ENCODE measurements at places on chromosomes 2 and 18.

DNA sequence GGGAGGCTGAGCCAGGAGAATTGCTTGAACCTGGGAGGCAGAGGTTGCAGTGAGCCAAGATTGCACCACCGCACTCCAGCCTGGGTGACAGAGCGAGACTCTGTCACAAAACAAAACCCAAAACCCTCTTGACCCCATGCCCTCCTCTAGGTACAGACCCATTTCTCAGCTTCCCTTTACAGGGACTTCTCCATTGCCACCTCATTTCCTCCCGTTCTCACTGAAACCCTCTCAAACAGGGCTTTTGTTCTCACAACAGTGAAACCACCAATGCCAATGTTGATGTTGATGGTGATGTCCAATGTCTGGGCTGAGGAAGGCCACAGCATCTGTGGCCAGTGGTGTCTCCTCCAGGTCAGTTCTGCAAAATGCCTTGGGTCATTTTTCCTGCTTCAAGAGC is 69.0 kb upstream of the ZCCHC2 start:
- no peak for DNase-seq

- DNase-seq = no peak
Observed at GRCh38 chr2:152571048-152571766, 146.1 kb downstream of the PRPF40A start.

DNA sequence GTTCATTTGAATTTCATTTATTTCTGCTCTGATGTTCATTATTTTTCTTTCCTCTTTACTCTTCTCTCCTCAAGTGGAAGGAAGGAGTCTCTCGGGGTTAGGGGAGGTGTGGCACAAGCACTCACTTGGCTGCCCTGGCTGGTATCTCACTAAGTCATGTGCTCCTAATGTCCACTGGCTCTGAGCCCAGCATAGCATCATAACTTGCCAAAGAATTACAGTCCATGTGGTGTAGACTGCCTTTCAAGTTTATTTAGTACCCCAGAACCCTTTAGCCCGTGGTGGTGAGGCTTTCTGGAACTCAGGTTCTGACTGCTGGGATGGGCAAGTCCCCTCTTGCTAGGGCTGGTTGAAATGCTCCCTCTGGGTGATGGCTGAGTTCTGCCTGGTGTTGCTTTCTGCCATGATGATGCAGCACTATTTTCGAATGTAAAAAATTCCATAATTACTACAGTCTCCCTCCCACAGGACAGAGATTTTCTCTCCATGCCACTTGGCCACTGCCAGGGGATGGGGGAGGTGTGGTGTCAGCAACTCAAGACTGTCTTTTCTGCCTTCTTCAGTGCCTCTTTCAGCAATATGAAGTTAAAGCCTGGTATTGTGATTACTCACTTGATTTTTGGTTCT is 22.2 kb downstream of the SPAG16 start:
- DNase-seq = no peak

DNA sequence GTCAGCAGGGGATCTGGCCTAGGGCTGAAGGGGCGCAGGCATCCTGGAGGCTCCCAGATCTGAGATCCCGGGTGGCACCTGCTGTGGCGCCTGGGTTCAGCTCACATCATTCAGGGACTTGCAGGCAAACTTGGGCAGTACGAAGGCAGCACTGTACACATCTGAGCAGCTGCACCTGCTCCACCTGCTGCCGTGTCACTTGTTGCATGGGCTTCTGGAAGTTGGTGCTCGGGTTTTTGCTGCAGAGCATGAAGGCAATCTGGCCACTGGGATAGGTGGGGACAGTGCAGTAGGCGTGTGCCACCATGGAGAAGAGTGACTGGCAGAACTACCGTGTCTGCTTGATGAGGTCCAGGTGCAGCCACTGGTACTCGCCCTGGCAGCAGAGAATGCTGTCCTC is 48.6 kb downstream of the UGGT1 start:
- no peak for DNase-seq

GRCh38 chr2:239689410-239689809 is 288.6 kb upstream of the HDAC4 start:
- no peak for DNase-seq

- DNase-seq = no peak
Observed at GRCh38 chr2:200128296-200128695, 172.9 kb downstream of the MAIP1 start.

DNA sequence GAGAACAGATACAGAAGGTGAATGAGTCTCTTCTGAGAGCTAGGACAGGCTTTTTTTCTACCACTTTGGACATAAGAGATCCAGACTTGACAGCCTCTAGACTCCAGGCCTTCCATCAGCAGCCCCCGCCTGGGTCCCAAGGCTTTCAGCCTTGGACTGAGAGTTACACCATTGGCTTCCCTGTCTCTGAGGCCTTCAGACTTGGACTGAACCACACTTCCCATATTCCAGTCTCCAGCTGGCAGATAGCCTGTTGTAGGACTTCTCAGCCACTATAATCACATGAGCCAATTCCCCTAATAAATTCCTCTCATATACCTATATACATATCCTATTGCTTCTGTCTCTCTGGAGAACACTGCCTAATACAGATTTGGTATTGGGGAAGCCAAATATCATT is 128.2 kb downstream of the MCFD2 start:
- no peak for DNase-seq

- no peak for DNase-seq
Observed at GRCh38 chr2:2879071-2879470, 498.5 kb downstream of the EIPR1 start.

DNA sequence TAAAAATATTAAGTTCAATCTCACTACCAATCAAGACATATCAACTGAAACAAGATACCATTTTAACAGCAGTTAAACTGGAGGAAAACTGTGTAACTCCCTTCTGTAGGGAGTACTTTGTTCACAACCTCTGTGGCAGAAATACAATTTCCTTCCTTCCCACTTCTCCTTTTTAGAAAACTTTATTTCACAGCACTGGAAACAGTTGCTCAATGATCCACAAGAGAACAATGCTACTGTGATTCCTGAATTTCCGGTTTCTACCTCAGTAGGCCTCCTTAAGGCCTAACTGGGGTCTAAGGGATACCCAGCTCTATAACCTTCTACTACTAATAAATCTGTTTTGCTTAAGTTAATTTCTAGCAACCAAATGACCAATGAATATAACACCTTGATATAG is 14.1 kb downstream of the TLK1 start:
- DNase-seq = no peak

GRCh38 chr2:965640-966147 is 15.0 kb downstream of the SNTG2 start:
- no peak for DNase-seq

GRCh38 chr2:38074764-38075506 is 1.0 kb downstream of the CYP1B1 start:
- no peak for DNase-seq

- DNase-seq = no peak
Observed at GRCh38 chr2:200220251-200220650, 86.2 kb upstream of the SPATS2L start.

GRCh38 chr2:11822746-11823451 is 76.5 kb downstream of the LPIN1 start:
- no peak for DNase-seq

GRCh38 chr2:216133397-216133796 is 24.2 kb downstream of the XRCC5 start:
- no peak for DNase-seq

GRCh38 chr18:23291456-23292205 is 156.3 kb downstream of the CABLES1 start:
- DNase-seq = no peak

- DNase-seq = no peak
Observed at GRCh38 chr2:66698091-66698490, 263.2 kb downstream of the MEIS1 start.

DNA sequence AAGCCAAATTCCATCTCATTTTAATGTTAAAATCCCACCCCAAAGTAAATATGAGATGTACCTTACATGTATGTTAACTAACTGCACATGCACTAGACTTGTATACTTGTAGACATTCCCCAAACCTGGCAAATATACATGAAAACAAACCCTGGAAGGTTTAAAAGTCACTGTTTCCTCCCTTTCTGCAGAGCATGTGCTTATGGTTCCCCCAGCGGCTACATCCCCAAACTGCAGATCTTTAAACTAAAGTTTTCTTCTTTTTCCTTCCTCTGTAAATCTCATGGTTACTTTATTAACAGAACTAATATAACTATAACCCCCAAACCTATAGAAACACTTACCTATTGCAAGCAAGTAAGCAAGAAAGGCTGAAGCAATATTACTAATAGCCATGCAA is 731.5 kb downstream of the LRP1B start:
- DNase-seq = no peak

Data from cortex of kidney (tissue), 1 donor.